ENCODE measurements at places on chromosomes 1 and 21.

DNA sequence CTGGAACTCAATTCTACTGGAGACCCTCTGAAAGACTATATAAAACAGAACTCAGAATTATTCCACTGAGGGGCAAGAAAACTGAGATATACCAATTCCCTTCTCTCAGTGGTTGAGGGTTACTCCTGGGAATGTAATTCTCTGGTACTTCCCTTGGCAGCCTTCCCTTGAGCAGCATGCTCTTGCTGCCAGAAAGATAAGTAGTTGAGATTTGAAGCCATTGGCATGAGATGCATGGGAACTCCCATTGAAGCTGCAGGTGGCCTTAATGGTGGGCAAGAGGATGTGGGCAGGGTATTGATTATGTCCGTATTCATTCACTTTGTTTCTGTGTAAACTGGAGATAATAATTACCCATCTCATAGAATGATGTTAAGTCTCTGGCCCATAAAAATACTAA lies 28.6 kb upstream of the C1orf185 start:
- no peak for DNase-seq

DNA sequence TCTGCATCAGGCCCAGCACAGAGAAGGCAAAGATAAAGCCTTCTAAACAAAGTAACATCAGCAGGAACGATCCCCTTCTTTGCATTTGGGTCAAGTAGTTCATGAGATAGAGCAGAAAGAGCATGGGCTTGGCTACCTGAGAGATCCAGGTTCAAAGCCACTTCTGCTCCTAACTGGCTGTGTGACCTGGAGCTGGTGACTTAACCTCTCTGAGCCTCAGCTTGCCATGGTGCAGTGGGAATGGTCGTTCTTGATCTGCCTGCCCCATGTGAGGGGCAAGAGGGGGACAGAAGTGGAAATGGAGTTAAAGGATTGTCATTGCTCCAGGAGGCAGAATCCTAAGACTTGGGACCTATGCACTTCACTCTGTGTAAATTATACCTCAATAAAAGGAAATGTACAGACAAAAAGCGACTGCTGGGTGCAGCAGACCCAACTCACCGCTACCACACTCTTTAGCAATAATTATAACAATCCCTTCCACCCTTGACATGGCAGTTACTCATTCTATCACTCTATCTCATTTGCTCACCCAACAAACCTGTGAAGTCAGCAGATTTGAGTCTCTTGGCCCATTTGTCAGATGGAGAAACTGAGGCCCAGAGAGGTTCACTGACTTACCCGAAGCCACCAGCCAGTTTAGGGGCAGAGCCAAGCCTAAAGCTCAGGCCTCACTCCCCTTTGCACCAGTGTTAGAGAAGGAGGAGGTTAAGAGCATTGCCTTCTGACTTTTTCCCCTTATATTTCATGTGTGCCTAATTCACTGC lies 1.5 kb upstream of the MATN1 start:
- no peak for DNase-seq

DNA sequence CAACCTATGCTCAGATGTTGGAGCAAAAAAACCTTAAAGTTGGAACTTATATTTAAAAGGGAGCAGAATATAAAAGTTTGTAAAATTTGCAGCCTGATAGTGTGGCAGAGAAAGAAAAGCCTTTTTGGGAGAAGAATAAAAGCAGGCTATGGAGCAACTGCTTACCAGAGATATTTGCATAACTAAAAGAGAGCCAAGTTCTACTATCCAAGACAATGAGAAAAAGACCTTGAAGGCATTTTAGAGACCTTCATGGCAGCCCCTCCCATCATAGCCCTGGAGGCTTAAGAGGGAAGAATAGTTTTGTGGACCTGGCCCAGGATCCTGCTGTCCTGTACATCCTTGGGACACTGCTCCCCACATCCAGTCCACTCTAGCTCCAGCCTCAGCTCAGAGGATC lies 312.5 kb upstream of the ZRANB2 start:
- DNase-seq: no peak

DNA sequence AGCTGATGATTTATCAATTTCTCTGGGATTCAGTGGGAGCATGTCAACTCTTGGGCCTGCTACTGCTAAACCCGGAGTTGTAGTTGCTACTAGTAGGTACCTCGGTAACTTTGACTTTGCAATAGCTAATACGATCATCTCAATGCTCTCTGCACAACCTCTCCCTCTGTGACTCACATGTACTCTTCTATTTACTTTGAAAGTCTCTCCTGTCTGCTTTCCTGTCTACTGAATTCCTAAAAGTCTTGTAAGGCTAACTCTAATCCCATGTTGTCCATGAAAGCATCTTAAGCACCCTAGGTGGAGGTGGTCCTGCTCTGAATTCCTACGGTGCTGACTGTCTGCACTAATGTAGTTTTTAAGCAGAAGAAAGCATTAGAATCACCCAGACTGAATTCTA lies 29.3 kb downstream of the SLC9C2 start:
- no peak for DNase-seq

DNA sequence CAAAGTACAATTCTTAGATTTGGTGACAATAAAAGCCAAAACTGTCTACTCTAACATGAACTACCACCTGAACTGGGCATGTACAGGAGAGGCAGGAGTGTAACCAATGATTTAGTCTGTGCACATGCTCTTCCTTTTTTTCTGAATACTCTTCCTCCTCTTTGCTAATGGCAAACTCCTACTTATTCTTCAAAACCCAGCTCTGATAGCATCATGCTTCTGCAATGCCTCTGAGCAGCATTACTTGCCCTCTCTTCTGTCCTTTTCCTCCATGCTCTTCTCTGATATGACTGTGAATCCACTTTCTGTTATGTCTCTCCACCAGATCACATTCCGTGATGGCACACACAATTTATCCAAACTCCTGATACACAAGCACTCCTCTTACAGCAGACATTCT lies 31.4 kb downstream of the CNN3 start:
- no peak for DNase-seq

DNA sequence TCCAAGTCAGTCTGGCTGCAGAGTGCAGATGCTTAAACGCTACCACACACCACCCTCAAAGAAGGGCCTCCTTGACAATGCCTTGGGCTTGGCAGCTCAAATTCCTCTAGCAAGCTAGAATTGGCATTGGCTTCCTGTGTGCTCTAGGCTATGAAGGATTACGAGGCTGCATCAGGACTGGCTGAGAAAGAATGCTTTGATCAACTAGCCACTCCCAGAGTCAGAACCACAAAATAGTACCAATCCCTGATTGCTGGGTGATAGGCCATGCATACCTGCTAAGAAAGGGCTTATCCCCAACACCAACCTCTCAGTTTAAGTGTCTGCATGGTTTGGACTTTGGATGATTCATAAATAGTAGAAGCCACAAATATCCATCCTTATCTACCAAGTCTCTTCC lies 504.9 kb downstream of the OMA1 start:
- DNase-seq: no peak

- no peak for DNase-seq
Observed at GRCh38 chr1:227378181-227378580, 59.9 kb upstream of the CDC42BPA start.

DNA sequence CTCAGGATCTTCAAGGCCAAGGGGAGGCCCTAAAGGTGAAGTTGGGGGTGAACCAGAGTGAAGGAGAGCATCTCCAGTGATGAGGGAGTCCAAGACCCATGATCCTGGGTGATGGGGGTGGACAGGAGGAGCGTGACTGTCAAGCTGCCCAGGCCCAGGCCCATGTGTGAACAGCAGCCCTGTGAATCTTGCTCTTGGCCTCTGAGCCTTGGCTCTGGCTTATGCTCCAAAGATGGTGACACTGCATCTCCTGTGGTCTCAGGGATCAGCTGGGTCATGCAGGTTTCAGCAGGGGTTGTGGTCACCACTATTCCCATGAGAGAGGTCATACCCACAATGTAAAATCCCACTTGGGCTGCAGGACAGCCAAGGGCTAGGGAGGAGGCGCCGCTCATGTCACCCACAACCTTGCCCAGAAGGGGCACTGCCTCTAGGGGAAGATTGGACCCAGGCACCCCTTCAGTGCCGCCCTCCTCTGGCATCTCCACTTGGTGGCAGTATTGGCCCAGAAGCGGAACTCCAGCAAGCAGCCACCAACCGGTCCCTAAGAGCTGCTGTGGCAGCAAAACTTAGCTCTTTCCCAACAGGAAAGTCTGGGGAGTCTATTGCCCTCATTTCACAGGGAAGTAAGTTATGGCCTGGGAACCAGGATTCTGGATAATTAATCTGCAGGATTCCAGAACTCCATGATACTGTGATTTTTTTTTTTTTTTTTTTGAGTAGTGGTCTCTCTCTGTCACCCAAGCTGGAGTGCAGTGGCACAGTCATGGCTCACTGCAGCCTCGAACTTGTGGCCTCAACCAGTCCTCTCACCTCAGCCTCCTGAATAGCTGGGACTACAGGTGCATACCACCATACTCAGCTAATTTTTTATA lies 7.5 kb upstream of the WNT3A start:
- peak; percentile 91 for DNase-seq

- no peak for DNase-seq
Observed at GRCh38 chr1:74396933-74397332, 115.5 kb downstream of the LRRC53 start.

GRCh38 chr21:19523746-19524145 lies 1120.2 kb upstream of the TMPRSS15 start:
- no peak for DNase-seq
